ENCODE measurements at places on chromosomes 16 and 17.

GRCh38 chr17:146546-146945 is 9.2 kb downstream of the SCGB1C2 start:
- DNase-seq = no peak

- DNase-seq = no peak
Measured at GRCh38 chr16:1075546-1075945, 3.0 kb downstream of the SSTR5 start.

- DNase-seq = no peak
Measured at GRCh38 chr16:83994087-83994486, 26.0 kb downstream of the NECAB2 start.

- DNase-seq = no peak
Measured at GRCh38 chr16:4290236-4290830, 17.5 kb upstream of the TFAP4 start.

DNA sequence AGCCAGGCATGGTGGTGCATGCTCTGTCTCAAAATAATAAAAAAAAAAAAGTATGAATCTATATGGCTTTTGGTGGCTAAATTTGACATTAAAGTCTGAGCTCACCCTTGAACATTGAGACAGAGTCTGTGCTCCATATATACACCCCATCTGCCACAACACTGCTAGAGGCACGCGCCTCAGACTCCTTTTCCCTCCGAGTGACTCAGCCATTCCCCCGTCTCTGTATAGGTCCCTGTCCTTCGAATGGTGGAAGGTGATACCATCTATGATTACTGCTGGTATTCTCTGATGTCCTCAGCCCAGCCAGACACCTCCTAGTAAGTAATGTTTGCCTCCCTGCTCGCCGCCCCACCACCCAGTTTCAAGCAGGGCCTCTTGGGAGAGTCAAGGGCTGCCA is 4.5 kb upstream of the EFNB3 start:
- DNase-seq = no peak

DNA sequence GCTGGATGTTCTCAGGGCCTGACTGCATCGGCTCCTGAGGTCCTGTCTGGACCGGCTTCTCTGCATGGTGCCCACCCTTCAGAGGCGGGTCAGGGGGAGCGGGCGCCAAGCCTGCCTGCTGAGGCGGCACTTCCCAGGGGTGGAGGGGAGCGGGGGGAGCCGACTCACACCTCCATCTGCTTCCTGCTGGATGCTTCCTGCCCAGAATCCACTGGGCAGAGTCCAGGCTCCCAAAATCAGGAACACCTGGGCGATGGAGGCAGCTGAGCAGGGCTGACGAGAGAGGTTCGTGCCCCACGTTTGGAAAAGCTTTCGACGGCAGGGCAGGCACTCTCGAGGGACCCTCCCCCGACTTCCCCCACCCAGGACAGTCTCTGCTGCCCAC is 42.2 kb downstream of the TIMM22 start:
- no peak for DNase-seq

- peak; percentile 53 for DNase-seq
Measured at GRCh38 chr17:62995377-62995885, 29.4 kb downstream of the TANC2 start.

DNA sequence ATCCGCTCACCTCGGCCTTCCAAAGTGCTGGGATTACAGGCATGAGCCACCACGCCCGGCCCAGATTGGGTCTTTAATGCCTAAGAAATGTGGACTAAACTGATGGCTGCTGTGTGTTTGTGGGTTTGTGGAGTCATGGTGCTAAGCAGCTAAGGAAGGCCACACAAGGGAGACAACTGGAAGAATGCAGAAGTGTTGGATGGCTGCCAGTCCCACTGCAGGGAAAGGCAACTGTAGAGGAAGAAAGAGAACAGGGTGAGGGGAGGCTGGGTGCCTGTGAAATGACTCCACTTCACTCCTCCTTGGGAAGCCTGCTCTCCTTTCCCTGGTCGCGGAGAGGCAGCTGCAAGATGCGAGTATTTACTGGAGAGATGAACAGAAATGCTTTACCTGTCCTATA is 23.5 kb upstream of the SIAH1 start:
- DNase-seq = no peak

GRCh38 chr17:18006495-18007239 is 32.3 kb downstream of the ATPAF2 start:
- DNase-seq = no peak

DNA sequence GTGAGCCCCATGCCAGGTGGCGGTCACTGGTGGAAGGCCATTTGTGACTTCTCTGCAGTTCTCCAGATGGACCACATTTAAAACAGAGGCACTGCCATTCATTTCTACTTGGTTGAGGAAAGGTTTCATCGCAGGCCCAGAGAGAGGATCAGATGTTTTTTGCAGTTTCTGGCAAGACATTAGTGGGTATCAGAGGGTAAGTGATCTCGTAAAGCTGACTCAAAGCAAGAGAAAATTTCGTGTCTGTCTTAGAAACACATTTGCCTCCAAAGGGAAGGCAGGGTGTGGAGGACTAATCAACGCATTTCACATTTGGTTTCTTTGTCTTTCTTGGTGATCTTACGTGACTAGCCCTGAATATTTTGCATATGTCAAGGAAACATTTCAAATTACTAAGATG is 81.8 kb downstream of the PRKCB start:
- no peak for DNase-seq

GRCh38 chr16:30567160-30567990 is 4.1 kb downstream of the ZNF688 start:
- DNase-seq = peak; percentile 60

GRCh38 chr17:41391535-41391934 is 5.9 kb downstream of the KRT31 start:
- no peak for DNase-seq

DNA sequence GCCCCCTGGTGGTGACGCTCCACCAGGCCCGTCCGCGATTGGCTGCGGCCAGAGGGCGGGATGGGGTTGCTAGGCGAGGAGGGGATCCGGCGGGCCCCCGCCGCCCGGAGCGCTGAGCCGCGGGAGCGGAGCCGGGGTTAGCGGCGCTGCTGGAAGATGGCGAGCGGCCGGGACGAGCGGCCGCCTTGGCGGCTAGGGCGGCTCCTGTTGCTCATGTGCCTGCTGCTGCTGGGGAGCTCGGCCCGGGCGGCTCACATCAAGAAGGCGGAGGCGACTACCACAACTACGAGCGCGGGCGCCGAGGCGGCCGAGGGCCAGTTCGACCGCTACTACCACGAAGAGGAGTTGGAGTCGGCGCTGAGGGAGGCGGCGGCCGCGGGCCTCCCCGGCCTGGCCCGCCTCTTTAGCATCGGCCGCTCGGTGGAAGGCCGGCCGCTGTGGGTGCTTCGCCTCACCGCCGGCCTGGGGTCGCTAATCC is at the start of gene CPD:
CPD (plus strand) TSS at position 103 of the 478 bp plus-strand sequence; CDS start at position 157, 54 bp downstream.
- peak; percentile 97 for DNase-seq

GRCh38 chr17:27654136-27654535 is 23.1 kb downstream of the LGALS9 start:
- no peak for DNase-seq

DNA sequence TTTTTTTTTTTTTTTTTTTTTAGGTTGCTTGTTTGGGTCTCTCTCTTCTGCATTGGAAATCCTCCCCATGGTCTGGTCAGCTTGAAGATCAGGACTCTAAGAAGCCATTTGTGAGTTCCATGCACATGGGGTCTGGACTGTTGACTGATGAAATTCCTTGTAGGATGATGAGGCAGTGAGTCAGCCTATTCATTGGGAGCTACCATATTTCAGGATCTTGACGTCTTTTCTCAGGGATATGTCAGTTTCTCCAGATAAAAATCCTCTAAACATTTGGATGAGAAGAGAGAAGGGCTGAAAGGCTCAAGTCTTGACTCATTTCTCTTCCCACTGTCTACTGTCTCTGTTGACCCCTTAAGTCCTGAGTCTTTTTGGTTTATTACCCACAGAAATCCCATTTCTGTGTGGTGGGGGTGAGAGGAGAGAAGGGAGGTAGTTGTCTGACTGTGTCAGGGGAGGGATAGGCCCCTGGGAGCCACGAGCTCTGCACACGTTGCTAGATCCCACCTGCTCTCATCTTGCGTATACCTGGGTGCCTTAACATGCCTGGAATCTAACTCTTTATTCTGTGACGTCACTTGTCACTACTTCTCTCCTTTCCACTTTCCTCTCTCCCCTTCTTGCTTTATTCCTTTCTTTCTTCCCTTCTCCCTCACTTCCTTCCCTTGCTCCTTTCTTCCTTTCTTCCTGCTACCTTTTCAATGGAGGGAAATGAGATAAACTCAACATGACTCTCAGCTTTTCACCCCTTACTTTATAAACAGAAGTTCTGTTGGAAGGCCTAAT is 333.1 kb upstream of the XYLT1 start:
- no peak for DNase-seq

- DNase-seq = no peak
Measured at GRCh38 chr16:12470311-12471229, 333.1 kb downstream of the CPPED1 start.

GRCh38 chr16:77993111-77993985 is 29.0 kb upstream of the CLEC3A start:
- no peak for DNase-seq

DNA sequence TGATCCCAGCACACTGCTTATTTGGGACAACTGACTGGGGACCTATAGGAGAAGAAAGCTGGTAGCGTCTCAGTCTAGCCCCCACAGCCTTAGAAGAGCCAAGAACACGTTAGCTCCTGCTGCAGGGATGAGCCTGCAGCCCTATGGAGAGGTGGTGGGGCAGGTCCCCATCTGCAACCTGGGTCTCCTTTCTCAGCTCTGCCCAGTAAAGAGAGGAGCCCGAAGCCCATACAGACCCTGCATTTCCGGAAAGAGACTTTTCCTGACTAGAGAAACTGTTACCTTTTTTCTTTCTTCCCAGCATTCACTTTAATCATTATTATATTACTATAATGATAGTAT is 788 bp downstream of the METTL22 start:
- DNase-seq = no peak

GRCh38 chr16:20995711-20996110 is 95.1 kb downstream of the LYRM1 start:
- no peak for DNase-seq

- DNase-seq = no peak
Measured at GRCh38 chr16:12672986-12673385, 130.7 kb downstream of the CPPED1 start.

- no peak for DNase-seq
Measured at GRCh38 chr17:69711541-69711940, 297.0 kb downstream of the MAP2K6 start.

- DNase-seq = no peak
Measured at GRCh38 chr16:50692644-50692998, 785 bp upstream of the NOD2 start.

- no peak for DNase-seq
Measured at GRCh38 chr16:4800290-4801041, 2.0 kb downstream of the ROGDI start.

GRCh38 chr16:4390266-4391260 is 18.9 kb downstream of the VASN start:
- no peak for DNase-seq

- peak; percentile 54 for DNase-seq
Measured at GRCh38 chr17:16988749-16989229, 16.9 kb upstream of the TNFRSF13B start.

DNA sequence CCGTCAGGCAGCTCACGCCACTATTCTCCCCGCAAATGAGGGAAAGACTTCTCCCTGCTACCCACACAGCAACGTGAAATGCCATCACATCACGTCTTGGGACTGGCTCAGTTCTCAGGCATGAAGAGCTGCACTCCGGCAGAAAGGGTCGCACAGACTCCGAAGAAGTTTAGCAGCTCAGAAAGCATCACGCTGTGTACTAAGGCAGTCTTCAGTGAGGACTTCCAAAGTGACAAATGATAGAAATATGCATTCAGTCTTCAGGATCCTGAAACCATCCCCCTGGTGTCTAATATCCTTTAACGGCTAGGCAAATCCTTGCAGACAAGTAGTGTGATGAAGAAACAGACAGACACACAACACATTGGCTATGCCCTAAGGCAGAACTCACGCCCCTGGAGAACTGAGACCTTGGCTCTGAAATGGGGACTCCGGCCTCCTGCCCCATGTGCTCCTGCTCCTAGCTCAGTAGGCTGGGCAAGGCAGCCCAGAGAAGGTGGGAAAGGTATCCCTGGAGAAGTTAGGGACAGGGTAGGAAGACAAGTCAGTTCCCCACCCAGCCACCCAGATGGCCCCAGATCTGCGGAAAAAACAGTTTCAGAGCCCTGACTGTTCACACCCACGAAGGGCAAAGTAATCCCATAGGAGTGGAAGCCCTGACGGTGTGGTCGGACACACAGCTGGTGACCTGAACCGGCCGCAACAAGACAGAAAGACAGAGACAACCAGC is 1.6 kb downstream of the XYLT1 start:
- DNase-seq = no peak

DNA sequence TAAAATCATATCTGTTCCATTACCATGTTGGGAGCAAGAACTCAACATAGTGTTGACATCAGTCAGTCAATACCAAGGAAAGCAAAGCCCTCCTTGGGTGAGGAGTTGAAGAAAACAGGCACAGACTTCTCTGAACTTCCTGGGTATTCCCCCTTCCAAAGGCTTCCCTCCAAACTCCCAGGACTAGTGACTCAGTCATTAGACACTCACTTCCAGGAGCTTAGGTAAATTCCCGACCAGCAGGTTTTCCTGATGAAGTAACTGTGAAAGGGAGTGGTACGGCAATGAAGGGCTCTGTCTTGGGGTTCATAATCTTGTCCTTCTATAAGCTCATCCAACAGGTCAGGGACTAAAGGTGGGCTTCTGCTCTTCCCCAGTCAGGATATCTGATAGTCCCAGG is 293.8 kb upstream of the AXIN2 start:
- no peak for DNase-seq

- peak; percentile 52 for DNase-seq
Measured at GRCh38 chr16:1812732-1813163, 13.9 kb downstream of the HAGH start.

- no peak for DNase-seq
Measured at GRCh38 chr16:19294156-19294649, 8.7 kb downstream of the CLEC19A start.

DNA sequence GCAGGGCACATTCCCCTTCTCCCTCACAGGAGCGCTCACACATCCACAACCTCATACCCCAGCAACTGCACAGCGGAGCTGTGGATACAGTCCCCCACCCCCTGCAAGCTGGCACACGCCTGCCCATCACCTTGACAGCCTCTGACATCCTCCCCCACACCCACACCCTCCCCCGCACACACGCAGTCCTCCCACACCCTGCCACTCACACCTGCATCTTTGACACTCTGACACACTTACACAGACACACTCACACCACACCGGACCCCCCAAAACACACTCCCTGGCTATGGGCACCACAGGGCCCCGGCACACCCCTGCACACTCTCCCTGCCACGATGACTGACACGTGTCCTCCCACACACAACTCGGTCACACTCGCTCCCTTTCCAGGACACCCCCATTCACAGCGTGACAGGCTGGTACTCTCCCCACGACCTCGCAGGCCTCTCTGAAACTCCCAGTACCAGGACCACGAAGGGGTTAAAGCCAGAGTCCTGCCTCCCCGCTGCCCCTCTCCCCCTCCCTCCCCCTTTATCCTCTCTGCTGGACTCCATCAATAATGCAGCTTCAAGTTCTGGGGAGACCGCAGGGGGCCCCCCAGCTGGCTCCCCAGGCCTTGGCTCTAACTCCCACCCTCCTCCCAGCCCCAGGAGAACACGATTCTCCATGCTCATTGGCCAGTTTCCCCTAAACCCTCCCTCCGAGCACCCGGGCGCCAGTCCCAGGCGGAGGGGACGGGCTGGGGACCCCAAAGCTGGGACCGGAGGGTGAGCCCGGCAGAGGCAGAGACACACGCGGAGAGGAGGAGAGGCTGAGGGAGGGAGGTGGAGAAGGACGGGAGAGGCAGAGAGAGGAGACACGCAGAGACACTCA is at the start of gene PPP1R1B:
PPP1R1B (plus strand) TSS at position 782 of the 876 bp plus-strand sequence. CDS start 441 bp downstream, outside the sequence.
- no peak for DNase-seq

- no peak for DNase-seq
Measured at GRCh38 chr17:41016578-41017215, 7.8 kb upstream of the KRTAP3-1 start.

GRCh38 chr17:4375039-4375748 is 8.7 kb upstream of the UBE2G1 start:
- peak; percentile 84 for DNase-seq
